ENCODE measurements at places on chromosomes 6 and 20. TPM values are rescaled to one million over a fixed set of nuclear protein-coding genes. Genes with fewer than 3 reads are reported as not detected.

The CGA gene
- not detected for total RNA-seq

The TMEM217 gene
- total RNA-seq, result 11.3 TPM

The FBXO30 gene
- total RNA-seq, result 11.4 TPM

DNA sequence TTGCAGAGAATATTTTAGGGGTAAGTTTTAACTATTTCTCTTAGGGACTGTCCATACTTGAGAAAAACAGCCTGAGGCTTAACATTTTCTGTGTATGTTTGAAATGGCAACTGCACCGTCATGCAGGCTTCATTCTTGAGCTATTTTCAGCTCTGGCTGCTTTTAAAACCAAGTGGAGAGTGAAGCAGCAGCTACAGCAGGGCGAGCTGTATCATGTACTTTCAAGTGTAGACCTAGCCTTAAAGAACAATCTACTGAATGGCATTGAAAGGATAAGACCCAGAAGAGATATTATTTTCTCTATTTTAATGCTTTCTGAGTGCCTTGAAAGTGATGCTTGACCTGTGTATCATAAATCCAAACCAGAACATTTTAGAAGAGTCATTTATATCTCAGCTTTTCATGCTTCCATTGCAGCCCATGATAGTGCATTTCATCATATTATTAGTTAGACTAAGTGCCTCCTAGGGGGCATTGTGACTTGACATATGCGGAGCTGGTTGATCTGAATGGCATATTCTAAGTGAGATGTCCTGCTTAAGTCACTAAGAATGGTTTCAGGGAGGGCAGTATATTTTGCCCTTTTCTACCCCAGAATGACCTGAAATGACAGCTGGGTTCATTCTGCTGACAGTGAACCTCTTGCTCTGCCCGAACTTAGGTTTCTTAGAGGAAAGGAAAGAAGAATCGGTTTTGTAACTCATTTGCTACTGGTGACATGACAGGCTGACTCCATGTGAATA lies 85.3 kb downstream of the NKAIN2 start:
- DNase-seq, result no peak

DNA sequence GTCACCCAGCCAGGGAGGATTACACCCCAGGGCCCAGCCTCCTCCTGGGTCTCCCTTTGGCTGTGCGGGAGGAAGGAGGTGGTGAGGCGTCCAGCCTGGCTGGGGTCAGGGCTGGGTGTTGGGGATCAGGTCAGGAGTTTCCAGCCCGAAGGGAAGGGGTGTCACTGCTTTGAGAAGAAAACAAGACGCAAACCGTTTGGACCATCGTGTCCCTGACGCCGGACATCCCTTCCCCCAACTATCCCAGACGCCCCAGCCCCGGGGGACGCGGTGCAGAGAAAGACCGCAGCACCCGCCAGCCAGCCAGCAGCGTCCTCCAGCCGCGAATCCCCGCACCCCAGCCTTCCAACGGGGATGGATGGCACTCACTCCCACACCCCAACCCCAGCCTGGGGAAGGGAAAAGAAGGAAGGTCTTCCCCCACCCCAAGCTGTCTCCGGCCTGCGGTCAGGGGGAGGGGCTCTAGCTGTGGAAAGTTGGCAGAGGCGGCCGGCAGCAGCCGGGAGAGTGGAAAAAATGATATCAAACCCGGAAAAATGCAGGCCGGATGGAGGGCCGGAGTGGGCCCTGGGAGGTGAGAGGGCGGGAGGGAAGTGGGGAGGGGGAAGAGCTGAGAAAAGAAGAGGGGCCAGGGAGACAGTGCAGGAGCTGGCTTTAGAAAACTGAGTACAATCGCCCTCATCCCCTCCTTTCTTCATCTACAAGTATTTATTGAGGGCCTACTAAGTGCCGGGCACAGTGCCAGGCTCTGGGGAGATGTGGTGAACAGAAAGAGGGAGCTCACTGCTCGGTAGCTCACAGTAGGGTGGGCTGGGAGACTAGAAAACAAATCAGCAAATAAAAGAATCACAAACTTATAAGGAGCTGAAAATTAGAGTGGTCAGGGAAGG lies 10.6 kb downstream of the REM1 start:
- DNase-seq, result peak; percentile 74

GRCh38 chr6:52729576-52729975 lies 33.7 kb downstream of the GSTA2 start:
- no peak for DNase-seq

GRCh38 chr6:101845621-101846020 lies 452.1 kb downstream of the GRIK2 start:
- DNase-seq, result no peak

DNA sequence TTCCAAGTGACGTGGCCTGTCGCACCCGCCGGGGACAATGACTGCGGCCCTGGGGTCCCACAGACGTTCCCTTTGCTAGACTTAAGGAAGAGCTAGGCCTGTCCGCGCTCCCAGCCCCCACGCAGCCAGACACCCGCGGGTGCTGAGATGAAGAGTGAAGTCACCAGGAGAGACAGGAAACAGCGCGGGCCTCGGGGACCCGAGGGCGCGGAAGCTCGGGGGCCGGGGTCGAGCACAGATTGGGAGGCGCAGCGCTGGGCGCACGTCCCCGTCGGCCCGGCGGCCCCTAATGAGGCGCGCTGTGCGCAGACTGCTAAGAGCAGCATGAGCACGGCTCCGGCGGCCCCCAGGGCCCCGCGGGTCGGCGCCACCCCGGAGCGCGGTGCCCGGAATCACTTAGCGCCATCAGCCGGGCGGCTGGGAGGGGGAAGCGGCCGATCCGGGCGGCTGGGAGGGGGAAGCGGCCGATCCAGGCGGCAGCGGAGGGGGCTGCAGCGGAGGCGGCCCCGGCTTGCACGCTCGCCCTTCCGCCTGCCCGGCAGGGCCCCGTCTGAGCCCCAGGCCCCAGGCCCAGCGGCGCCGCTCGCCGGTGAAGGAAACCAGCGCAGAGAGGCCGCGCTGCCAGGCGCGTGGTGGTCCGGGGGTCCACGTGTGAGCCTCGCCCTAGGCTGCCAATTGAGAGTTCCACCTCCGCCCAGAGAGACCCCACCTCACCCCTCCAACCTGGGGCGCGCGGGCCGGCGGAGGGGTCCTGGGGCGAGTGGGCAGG lies 8.3 kb upstream of the AVP start:
- peak; percentile 23 for DNase-seq
